ENCODE measurements at places on chromosomes 16 and 17.
A peak's percentile ranks its signal among the peaks of the same experiment; 100 is the strongest.

GRCh38 chr17:76365256-76365903 lies 11.7 kb upstream of the PRPSAP1 start:
- peaks cover 2% of the 10 kb centered on the region for H3K27me3 ChIP-seq
- no peaks in the 10 kb centered on the region for H3K4me1 ChIP-seq
- H3K27ac ChIP-seq, result no peak overlapping the region
- DNase-seq, result no peak

- no peak overlapping the region for H3K4me3 ChIP-seq
- DNase-seq, result no peak
- peaks cover 84% of the 10 kb centered on the region for H3K27me3 ChIP-seq
- no peak overlapping the region for H3K27ac ChIP-seq
- no peaks in the 10 kb centered on the region for H3K36me3 ChIP-seq
- H3K4me1 ChIP-seq, result peaks cover 19% of the 10 kb centered on the region
Measured at GRCh38 chr17:49971848-49972485, 3.0 kb downstream of the DLX4 start.

GRCh38 chr17:9389111-9389527 lies 186.5 kb downstream of the STX8 start:
- peaks cover 8% of the 10 kb centered on the region for H3K36me3 ChIP-seq
- H3K27me3 ChIP-seq, result no peaks in the 10 kb centered on the region
- H3K4me3 ChIP-seq, result no peak overlapping the region
- no peak overlapping the region for H3K27ac ChIP-seq

- DNase-seq, result no peak
- no peak overlapping the region for H3K4me3 ChIP-seq
- H3K27ac ChIP-seq, result no peak overlapping the region
- no peaks in the 10 kb centered on the region for H3K36me3 ChIP-seq
- no peaks in the 10 kb centered on the region for H3K27me3 ChIP-seq
Measured at GRCh38 chr16:7849841-7850240, 517.2 kb downstream of the RBFOX1 start.

GRCh38 chr17:81635973-81636504 lies 873 bp downstream of the NPLOC4 start:
- H3K4me1 ChIP-seq, result peaks cover 11% of the 10 kb centered on the region
- peaks cover 12% of the 10 kb centered on the region for H3K36me3 ChIP-seq
- H3K27me3 ChIP-seq, result no peaks in the 10 kb centered on the region
- peak overlapping the region; percentile 99 for H3K4me3 ChIP-seq

GRCh38 chr16:15857724-15858560 lies 1.1 kb upstream of the MYH11 start:
- peak overlapping the region; percentile 1 for H3K27ac ChIP-seq
- DNase-seq, result no peak
- H3K27me3 ChIP-seq, result peaks cover 54% of the 10 kb centered on the region
- H3K4me1 ChIP-seq, result peaks cover 6% of the 10 kb centered on the region

DNA sequence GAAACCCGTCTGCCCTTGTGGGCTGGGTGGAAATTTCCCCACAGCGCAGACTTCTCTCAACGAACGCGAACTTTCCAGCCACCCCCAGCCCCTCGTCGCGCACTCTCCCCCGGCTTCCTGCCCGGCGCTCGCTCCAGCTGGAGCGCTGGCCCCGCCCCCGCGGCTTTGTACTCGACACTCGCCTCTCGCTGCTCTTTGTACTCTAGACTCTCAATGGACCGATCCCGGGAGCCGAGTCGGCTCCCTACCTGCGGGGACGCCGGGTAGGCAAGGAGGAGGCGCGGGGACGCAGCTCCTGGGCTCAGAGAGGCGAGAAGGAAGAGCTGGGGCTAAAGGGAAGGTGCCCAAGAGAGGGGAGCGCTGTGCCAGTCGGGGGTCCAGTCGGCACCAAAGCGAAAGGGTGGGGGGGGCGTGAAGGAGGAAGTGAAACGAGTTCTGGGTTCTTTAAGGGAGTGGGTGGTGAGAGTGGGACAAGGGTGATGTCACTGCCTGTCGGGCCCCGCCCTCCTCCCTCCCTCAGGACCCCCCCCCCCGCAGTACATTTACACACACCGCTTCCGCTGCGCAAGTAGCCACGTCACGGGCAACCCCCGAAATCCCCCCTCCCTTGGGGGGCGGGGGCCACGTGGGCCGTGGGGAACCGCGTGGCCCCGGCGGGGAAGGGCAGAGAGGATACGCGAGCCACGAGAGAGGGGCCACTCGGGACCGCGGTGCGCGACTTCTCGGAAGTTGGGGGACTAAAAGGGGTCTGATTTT lies 9.7 kb downstream of the KDM6B start:
- H3K27me3 ChIP-seq, result no peaks in the 10 kb centered on the region
- peak overlapping the region; percentile 99 for H3K4me3 ChIP-seq
- peaks cover 42% of the 10 kb centered on the region for H3K4me1 ChIP-seq

DNA sequence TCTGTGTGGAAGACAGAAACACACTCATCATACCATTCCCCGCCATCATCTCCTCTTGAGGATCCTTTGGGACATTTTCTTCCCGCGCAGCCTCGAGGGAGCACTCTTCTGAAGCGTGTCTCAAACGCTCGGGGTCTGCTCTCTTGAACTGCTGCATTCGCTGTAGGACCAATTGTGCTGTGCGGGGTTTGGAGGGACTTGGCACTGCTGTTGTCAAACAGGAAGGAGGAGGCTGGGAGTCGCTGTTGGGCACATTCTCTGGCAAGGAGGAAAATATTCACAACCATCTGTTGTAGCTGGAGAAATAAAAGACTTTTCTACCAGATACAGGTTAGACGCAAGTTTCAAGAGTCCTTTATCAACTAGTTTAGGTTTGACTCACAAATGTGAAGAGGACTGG lies 5.0 kb downstream of the SLX4 start:
- H3K27ac ChIP-seq, result no peak overlapping the region
- DNase-seq, result no peak
- no peak overlapping the region for H3K4me3 ChIP-seq
- peaks cover 25% of the 10 kb centered on the region for H3K4me1 ChIP-seq

DNA sequence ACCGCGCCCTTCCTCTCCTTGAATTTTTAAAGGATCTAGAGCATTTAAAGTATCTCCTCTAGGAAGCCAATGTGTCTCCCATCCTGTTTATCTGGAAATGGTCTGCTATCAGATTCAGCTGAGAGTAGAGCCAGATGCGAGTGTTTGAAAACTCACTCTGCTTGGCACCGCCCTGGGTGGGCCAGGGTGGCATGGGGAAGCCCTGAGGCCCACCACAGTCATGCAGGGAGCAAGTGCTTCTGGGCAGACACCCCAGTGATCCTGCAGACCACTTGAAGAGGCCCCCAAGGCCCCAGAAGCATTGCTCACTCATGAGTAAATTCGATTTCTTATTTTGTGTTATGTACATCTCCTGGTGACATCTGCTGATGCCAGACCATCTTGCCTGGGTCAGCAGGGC lies 8.7 kb upstream of the CACNG4 start:
- no peak overlapping the region for H3K4me3 ChIP-seq
- no peaks in the 10 kb centered on the region for H3K36me3 ChIP-seq
- H3K27me3 ChIP-seq, result peaks cover 5% of the 10 kb centered on the region

DNA sequence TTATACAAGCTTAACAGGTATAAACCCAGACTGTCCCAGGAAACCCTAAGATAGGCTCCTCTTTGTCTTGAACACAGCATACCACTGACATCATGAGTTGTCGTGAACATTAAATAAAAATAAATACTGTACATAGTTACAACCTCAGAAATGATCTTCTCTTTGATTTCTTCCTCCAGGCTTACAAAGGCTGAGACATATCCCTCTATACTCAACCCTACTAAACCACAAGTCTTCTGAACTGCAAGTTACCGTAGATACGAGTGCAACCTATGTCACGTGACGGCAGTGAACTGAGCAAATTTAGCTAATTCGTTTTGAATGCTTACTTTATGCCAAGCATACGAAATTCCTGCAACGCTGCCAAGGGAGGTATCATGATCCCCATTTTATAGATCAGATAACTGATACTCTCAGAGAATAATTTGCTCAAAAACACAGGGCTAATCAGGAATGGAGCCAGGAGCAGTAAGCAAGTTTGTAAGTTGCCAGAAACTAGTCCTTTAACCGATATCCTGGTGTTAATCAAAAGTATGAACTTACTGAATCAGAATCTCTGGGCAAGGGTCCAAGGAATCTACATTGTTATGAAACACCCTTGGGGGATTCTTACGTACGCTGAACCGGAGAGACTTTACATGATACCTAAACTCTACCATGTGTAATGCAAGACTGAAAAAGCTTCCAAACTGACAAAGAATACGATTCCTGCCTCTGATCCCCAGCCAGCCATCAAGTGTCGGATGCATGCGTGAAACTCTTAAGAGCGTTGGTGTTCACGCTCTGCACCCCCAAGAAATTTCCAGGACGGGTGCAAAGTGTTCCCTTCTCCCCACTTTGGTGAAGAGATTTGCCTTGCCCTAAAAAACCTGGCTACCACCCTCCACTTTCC lies 106.2 kb downstream of the XYLT1 start:
- peak; percentile 54 for DNase-seq
- no peaks in the 10 kb centered on the region for H3K27me3 ChIP-seq
- peaks cover 88% of the 10 kb centered on the region for H3K4me1 ChIP-seq
- H3K4me3 ChIP-seq, result peak overlapping the region; percentile 63
- H3K36me3 ChIP-seq, result peaks cover 36% of the 10 kb centered on the region

DNA sequence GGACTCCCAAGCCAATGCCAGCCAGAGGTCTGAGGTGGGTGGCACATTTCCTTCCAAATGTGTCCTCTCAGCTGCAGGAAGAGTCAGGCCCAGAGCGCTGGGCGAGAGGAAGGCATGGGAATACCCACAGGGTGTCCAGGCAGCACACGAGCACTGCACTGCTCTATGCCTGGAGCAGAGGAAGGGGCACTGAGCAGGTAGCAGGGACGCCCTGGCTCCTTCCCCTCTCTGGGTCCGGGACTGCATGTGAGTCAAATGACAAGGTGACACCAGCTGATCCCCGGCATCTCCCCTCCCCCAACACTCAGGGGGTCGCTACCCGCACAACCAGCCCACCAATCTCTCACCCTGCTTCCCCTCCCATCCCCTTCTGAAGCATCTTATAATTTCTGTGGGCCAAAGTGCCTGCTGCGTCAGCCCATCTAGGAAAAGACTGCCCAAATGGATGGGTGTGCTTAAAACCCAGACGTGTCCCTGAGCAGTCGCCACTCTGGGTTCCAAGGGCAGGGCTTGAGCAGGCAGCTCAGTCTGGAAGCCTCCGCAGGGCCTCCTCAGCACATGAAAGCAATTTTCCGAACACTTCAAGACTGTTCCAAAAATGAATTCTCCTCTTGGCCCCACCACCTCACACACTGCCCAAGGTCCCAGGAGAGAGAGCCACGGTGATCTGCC lies 12.0 kb upstream of the BCAR1 start:
- peaks cover 39% of the 10 kb centered on the region for H3K27me3 ChIP-seq
- H3K4me3 ChIP-seq, result no peak overlapping the region
- no peak for DNase-seq
- H3K4me1 ChIP-seq, result no peaks in the 10 kb centered on the region
- no peak overlapping the region for H3K27ac ChIP-seq

DNA sequence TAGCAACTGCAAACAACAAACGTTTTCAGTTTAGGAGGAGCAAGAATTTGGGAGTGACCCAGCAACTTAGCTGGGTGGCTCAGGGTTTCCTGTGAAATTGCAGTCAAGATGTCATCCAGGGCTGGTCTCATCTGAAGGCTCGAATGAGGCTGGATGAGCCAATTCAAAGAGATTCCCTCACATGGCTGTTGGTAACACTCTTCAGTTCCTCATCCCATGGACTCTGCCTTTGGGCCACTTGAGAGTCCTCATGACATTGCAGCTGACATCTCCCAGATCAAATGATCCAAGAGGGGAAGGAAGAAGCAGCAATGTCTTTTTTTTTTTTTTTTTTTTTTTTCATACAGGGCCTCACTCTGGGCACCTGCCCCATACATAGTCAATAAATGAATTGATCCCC lies 26.3 kb downstream of the UBALD1 start:
- H3K4me3 ChIP-seq, result no peak overlapping the region
- H3K27ac ChIP-seq, result no peak overlapping the region
- H3K4me1 ChIP-seq, result peaks cover 3% of the 10 kb centered on the region
- H3K27me3 ChIP-seq, result peaks cover 12% of the 10 kb centered on the region

DNA sequence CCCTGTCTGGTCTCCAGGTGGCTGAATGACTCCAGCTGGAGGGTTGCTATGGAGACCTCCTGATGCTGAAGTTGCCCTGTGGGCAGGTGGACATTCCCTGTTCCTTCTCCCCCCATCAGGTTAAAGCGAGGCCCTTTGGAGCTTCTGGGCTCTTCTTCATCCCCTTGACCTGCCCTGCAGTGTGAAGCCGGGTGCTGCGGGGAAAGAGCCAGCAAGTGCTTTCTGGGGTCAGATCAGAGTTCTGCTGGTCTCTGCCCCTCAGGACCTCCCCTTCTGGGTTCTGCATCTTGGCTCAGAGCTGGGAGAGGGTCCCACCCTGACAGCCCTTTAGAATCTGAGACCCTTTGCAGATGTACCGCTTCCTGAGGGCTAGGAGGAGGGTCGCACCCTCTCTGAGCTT lies 25.1 kb downstream of the NKD1 start:
- no peak overlapping the region for H3K27ac ChIP-seq
- H3K36me3 ChIP-seq, result no peaks in the 10 kb centered on the region
- no peaks in the 10 kb centered on the region for H3K4me1 ChIP-seq
- no peak for DNase-seq
- no peak overlapping the region for H3K4me3 ChIP-seq

- H3K36me3 ChIP-seq, result peaks cover 58% of the 10 kb centered on the region
- no peaks in the 10 kb centered on the region for H3K4me1 ChIP-seq
- no peaks in the 10 kb centered on the region for H3K27me3 ChIP-seq
- peak; percentile 62 for DNase-seq
- no peak overlapping the region for H3K27ac ChIP-seq
Measured at GRCh38 chr17:45098869-45099616, 33.3 kb downstream of the PLCD3 start.

- no peak overlapping the region for H3K27ac ChIP-seq
- H3K4me1 ChIP-seq, result peaks cover 13% of the 10 kb centered on the region
- DNase-seq, result no peak
- no peaks in the 10 kb centered on the region for H3K36me3 ChIP-seq
Measured at GRCh38 chr17:57943140-57943539, 12.1 kb downstream of the CUEDC1 start.

Data from T-helper 2 cell treated with Interferon-gamma antibody and Interleukin-4, amounts not matched to agents 5 μg/mL and 100 μg/mL, for 36 hours (primary cell).